ENCODE measurements at places on chromosomes 4 and X.

GRCh38 chr4:105607876-105608275, 55.5 kb downstream of the ARHGEF38 start:
- no peak for DNase-seq

DNA sequence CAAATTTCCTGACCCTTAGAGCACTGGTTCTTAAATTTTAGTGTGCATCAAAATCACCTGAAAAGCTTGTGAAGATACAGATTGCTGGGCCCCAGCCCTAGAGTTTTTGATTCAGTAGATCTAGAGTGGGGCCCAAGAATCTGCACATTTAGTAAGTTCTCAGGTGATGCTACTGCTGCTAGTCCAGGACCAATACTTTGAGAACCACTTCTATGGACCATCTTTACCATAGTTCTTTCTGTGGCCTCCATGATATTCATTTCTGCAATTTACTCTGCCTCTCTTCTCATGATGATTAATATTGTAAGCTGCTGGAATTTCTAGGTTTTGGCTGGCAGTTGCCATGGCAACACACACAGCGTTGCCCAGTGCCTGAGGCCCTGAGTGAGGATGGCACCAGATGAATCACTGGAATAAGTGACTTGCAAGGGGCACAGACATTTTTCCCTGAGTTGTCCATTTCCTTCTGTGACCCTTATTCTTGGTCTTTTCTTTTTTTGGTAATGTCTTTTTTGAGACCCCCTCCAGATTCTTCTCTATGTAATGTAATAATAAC, 83.6 kb downstream of the PPP1R2C start:
- DNase-seq: no peak

DNA sequence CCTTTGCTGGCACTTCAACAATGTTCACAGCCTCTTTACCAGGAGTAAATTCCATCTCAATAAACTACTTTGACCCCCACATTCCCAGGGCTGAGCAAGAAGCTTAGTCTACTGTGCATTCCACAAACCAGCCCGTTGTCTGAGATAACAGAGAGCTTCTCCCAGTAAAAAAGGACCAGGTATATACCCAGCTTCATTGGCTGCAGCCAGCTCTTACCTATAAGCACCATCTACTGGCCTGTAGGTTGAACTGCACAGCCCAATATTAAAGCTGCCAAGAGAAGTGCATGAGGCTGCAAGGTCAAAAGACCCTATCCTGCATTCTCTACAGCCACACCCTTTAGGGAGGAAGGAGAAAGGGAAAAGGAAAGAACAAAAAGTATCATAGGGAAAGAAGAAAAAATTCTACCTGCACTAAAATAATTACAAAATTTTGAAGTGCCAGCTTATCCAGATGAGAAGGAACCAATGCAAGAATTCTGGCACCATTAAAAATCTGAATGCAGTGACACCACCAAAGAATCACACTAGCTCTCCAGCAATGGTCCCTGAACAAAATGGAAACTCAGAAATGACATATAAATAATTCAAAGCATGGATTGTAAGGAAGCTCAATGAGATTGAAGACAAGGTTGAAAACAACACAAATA, 45.7 kb upstream of the INTU start:
- DNase-seq: no peak

DNA sequence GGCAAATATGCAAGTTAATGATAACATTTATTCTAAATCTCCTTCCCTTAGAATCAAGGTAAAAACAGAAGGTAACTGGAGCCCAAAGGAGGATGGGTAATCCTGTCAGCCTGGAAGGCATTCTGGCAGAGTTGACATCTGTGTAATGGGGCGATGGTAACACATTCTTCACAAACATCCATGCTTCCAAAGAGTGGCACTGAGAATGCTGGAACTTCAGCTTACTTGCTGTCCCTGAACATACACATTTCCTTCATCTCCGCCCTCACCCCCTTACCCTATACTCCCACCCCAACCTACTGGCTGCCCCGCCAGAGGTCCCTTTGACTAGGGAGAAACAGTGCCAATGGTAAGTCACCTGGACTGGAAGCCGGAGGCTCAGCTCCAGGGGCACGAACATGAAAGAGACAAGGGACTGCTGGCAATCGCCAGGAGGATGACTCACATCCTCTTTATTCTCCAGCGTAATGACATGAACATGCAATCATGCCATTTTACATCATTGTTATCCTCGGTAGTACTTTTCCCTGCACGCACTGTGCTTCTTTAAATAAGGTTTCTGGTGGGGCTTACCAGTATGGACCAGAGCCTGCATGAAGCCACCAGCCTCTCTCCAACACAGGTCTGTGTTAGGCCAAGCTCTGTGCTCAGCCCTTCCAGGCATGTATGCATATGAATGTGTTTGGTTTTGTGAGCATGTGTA, 694.2 kb upstream of the TENM3 start:
- DNase-seq: no peak

GRCh38 chr4:142314686-142315085, 531.4 kb downstream of the INPP4B start:
- no peak for DNase-seq

DNA sequence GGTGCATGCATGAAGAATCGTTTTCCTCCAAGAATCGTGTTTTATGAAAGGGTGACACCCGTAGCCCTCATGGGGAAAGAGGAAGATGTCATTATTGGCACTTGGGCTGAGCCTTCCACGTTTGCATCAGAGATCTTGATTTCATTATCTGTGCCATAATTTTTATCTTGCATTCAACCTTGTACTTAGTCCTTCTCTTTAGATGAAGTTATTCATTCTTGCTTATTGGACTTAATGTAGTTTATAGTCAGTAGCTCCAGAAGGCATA, 66.8 kb downstream of the GAB1 start:
- DNase-seq: no peak
